Naive thymus-derived CD8-positive, alpha-beta T cell (primary cell): ENCODE measurements at places on chromosomes 7 and 10. TPM values are rescaled to one million over a fixed set of nuclear protein-coding genes. Genes with fewer than 3 reads are reported as not detected.

Gene ANKRD7
- polyA plus RNA-seq = 0.90 TPM

Gene CADPS2
- not detected for polyA plus RNA-seq

Gene TMEM273
- polyA plus RNA-seq = 0.23 TPM

Gene EGR2
- 0.10 TPM for polyA plus RNA-seq

Gene PPP1R17
- not detected for polyA plus RNA-seq

Gene ZPBP
- polyA plus RNA-seq = not detected

Gene AGAP6
- polyA plus RNA-seq = 2.7 TPM

Gene PRKCQ
- polyA plus RNA-seq = 30.9 TPM

Gene POLL
- 10.6 TPM for polyA plus RNA-seq

Gene C7orf33
- polyA plus RNA-seq = not detected

Gene C10orf143
- polyA plus RNA-seq = 48.1 TPM

Gene SPAG6
- polyA plus RNA-seq = not detected

Gene PHF14
- 10.1 TPM for polyA plus RNA-seq

Gene RPEL1
- polyA plus RNA-seq = not detected

Gene PRPS1L1
- not detected for polyA plus RNA-seq

Gene CLCN1
- polyA plus RNA-seq = not detected
